ENCODE measurements at places on chromosomes 6 and 20.

GRCh38 chr6:106064142-106064541 lies 22.0 kb upstream of the PRDM1 start:
- DNase-seq = no peak

- DNase-seq = no peak
Observed at GRCh38 chr6:134347885-134348805, 30.2 kb upstream of the SGK1 start.

- no peak for DNase-seq
Observed at GRCh38 chr6:152598421-152598820, 38.7 kb downstream of the SYNE1 start.

DNA sequence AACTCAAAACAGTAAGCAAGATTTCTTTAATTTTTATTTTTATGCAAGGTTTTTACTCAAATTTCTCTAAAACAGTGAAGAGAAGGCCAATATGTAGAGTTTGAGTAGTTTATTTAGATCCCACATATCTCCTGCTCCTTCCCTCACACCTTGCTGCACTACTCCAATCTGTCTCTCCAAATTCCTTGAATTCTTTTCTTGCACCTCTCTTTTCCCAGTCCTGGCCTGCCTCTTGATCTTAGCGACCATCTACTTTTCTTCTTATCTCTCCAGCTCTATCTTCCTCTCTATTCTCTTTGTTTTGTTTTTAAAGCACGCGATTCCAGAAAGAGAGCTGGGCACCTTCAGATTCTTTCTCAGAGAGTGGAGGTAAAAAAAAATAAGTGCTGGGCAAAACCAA lies 86.7 kb upstream of the KCNQ5 start:
- DNase-seq = no peak

GRCh38 chr6:13413900-13414555 lies 73.4 kb downstream of the GFOD1 start:
- no peak for DNase-seq

- peak; percentile 56 for DNase-seq
Observed at GRCh38 chr20:9616833-9617461, 102.6 kb downstream of the LAMP5 start.

GRCh38 chr20:36745234-36745926 lies 510 bp downstream of the NDRG3 start:
- DNase-seq = no peak

DNA sequence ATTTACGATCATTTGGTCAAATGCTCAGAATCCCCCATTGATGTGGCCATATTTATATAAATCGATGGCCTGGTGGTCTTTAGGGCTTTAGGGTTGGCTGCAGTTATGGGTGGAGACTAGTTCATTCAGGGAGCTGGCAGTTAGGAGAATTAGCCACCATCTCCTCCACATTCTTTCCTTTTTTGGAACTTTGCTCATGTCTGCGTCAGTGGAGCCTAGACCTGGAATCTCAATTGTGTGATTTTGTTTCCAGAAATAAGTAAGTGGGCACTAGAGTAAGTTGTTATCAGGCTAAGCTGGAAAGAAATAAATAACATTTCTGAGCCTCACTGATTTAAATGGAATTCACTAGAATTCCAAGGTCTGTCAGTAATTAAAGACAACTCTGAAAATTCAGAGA lies 29.0 kb upstream of the ELOVL5 start:
- no peak for DNase-seq

DNA sequence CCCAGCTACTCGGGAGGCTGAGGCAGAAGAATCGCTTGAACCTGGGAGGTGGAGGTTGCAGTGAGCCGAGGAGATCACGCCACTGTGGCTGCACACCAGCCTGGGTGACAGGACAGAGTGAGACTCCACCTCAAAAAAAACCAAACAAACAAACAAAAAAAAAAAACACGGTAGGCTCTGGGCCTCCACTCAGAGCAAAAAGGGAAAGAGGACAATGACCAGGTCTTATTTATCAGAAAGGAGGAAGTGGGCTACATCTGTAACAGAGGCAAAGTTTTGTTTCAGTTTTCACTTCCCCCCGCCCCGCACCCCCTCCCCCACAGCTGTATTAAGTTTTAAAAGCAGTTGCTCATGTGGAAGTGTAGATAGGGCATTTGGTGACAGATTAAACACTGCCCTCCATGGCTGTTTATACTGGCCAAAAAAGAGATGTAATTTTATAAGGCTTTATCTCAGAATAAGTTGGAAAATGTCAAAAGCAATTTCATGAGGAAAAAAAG lies 114.6 kb downstream of the RCAN2 start:
- DNase-seq = peak; percentile 32

DNA sequence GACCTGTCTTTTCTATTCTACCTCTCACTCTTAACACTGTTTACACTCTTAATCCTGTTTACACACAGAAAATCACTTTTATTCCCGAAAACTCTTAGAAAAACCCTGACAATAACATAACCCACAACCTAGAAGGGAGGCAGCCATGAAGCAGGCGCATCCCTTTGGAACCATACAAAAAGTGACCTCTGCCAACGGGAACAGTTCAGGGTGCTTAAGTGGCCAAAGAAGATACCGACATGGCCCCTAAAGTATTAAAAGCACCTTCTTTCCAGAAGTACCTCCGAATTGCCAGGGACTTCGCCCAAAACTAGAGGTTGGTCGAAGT lies 490 bp downstream of the MMUT start:
- no peak for DNase-seq

DNA sequence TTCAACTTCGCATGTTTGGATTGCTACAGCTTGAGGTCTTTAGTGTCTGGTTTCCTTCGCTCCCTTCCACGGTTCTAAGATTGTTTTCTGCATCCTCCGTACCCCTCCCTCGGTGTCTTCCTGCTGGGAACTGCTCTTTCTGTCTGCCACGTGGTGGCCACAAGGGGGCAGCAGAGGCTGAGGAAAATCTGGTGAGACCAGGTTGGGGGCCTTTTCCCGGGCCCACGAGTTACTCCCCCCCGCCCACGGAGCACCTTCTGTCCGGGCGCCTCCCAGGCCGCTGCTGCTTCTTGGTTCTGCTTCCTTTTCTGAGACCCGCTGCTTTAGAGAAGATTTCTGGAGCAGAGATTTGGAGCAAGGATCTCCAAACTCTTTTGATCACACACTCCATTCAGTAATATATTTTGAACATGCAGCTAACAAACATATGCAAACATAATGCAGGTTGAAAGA lies 21.1 kb upstream of the NOTCH4 start:
- DNase-seq = no peak

DNA sequence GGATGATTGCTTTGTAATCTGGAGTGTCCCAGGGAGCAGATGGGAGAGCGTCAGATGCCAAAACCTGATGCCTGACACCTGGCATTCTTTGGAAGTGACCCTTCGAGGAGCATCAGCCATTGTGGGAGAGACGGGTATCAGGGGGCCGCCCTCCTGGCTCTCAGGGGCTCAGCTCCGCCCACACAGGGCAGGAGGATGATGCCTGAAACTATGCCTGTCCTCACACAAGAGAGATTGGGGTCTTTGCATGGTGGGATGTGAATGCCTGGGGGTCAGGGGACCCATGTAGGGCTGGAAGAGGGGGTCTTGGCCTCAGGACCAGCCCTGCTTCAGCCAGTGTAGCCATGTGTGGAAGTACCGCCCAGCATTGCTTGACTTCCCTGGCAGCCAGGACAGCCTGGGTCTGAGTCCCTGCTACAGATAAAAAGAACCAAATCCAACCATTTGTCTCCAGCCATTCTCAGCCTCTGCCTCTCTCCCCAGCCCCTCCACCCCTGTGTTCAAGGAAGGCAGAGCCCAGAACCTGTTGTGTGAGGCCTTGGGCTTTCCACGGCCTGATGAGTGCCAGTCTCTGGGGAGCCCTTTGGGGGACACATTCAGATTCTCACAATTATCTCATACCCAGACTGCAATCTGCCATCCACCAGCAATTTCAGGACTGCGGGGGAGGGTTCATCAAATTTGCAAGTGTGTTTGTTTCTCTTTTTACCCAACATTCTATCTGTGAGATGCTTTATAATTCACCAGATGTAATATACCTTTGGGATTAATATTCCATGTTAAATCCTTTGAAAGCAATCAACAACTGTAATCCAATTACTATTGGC lies 371.2 kb downstream of the PREX1 start:
- DNase-seq = no peak

DNA sequence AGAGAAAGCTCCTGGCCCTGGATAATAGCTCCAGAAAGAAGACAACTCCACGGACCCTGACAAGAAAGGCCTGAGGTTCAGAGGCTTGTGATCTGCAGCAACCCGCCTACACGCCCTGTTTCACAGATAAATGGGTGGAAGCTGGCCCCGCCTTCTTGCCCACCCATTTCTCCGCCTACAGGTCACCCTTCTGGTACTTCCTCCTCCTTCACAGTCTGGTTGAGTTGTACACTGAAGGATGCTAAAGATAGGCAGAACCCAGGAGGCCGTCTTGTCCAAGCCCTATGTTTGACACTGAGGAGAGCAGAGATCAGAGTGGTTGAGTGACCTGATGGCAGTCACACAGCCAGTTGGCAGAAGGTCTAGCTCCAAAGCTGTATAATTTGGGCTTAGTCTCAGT lies 34.2 kb upstream of the MDGA1 start:
- no peak for DNase-seq

DNA sequence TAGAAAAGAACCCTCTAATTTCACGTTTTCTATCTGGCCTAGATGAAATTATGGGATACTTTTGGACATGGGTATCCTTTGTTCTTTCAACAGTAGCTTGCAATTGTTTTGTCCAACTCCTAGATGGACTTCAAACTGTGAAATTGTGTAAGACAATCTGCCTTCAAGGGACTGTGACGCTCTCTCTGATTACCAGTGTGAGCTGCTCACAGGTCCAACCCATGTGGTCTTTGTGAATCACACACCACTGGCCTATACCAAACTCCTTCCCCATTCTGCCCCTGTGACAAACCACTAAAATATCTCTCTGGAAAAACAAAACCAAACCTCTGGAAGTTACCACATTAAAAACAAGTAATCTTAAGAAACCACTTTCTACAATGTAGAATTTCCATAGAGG lies 59.5 kb downstream of the NINL start:
- no peak for DNase-seq

GRCh38 chr20:6588296-6588695 lies 179.2 kb upstream of the BMP2 start:
- DNase-seq = no peak

DNA sequence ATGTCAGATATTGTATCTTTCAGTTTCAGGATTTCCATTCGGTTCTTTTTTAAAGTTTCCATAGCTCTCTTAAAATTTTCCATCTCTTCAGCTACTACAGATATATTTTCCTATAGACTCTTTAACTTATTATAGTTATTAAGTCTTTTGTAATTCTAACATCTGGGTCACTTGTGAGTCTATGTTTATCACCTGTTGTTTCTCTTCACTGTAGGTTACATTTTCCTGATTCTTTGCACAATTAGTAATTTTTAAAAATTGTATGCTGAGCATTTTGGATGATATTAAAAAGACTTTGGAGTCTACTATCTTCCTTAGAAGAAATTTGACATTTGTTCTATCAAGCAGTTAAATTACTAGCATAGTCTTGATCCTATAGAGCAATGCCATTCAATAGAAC lies 140.7 kb downstream of the QRSL1 start:
- DNase-seq = no peak

DNA sequence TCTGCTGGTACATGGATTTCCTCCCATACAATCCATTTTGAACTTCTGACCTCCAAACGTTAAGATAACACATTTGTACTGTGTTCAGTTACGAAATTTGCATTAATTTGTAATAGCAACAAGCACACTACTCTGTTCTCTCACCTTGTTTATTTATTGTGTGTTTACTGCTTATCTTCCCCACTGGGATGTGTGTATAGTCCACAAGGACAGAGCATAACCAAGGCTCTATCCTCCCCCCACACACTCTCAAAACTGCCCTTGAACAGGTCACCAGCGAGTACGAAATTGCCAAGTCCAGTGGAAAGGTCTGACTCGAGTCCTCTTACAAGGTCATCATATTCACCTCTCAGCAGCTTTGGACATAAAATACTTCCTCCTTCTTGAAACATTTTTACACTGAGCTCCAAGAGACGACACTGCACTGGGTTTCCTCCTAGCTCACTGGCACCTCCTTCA lies 18.6 kb downstream of the ADTRP start:
- no peak for DNase-seq

DNA sequence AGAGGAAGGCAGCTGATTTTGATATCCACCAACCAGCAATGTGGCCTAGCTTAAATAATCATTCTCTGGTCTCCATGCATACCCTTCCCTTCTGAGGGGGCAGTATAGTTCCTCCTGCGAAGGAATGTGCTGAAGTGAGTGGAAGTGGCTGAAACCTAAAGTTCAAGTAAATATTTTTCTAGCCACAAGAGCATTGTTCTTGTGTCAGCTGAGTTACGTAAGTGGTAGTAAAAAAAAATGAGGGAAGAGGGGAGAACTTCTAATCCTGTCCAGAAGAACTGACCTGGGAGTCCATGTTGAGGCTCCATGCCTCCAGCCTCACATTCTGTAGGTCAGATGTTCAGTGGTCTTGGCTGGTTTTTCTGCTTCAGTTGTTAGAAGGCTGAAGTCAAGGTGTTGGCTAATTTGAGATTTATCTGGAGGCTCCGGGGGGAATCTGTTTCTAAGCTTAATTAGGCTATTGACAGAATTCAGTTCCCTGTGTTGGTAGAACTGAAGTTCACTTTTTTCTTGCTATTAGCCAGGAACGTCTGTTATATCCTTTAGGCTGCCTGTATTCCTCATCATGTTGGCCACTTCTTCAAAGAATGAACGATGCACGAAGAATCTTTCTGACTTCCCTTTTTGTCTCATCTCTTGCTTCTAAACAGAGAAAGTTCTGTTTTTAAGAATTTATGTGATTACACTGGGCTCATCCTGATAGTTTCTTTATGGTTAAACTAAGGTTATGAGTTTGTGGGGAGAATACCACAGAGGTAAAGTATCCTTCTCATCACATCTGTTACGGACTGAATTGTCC lies 207.1 kb upstream of the PRSS16 start:
- no peak for DNase-seq

GRCh38 chr6:111121789-111122350 lies 34.6 kb downstream of the SLC16A10 start:
- DNase-seq = no peak

DNA sequence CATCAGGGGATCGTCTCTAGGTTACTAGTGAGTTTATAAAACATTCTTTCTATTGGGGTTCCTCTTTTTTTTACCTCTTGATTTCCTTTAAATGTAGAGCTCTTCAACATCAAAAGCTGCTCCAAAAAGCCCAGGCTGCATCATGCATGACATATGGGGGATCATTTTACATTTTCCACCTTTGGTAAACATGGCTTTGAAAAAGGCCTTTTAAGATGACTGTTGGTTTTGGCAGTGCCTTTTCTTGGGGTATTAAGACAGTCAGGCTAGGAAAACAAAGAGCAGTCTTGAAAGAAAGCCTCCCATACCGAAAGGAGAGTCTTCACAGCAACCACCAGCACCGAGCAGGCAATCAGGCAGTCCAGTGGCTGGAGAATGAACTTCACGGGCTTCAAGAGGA lies 73.2 kb downstream of the NPEPL1 start:
- DNase-seq = no peak

GRCh38 chr20:18154342-18154741 lies 16.7 kb downstream of the KAT14 start:
- no peak for DNase-seq

- DNase-seq = no peak
Observed at GRCh38 chr6:104575536-104575935, 284.2 kb downstream of the HACE1 start.

- DNase-seq = peak; percentile 13
Observed at GRCh38 chr20:35238170-35238569, 11.7 kb downstream of the MMP24 start.

All from KG1 (cell line).